ENCODE measurements at places on chromosomes 2 and 18. TPM values are rescaled to one million over a fixed set of nuclear protein-coding genes. Genes with fewer than 3 reads are reported as not detected.

OR6B2 gene
- total RNA-seq: not detected

MYOM1 gene
- total RNA-seq: 9.7 TPM

DNAH7 gene
- total RNA-seq: 10.0 TPM

LCT gene
- total RNA-seq: not detected

HK2 gene
- total RNA-seq: 1.3 TPM

FAM110C gene
- 5.1 TPM for total RNA-seq

PTPRM gene
- 62.0 TPM for total RNA-seq

BAZ2B gene
- 94.5 TPM for total RNA-seq

RNF125 gene
- total RNA-seq: 16.2 TPM

CIB4 gene
- total RNA-seq: not detected

SKOR2 gene
- total RNA-seq: not detected

DSG3 gene
- not detected for total RNA-seq

CD302 gene
- 58.1 TPM for total RNA-seq

FIGN gene
- 1.8 TPM for total RNA-seq

MZT2A gene
- total RNA-seq: 45.8 TPM

ZBTB7C gene
- 5.6 TPM for total RNA-seq

KCNG2 gene
- total RNA-seq: not detected

TWIST2 gene
- 28.1 TPM for total RNA-seq

NTSR2 gene
- total RNA-seq: not detected
